Activated T-cell treated with anti-CD3 and anti-CD28 coated beads, Interleukin-2, amount 50 U/mL, for 4 hours (primary cell): ENCODE measurements at places on chromosomes 6 and 20. TPM values are rescaled to one million over a fixed set of nuclear protein-coding genes. Genes with fewer than 3 reads are reported as not detected.

- DNase-seq = no peak
Measured at GRCh38 chr20:57475388-57476083, 49.4 kb downstream of the CTCFL start.

GRCh38 chr20:62020935-62021701, 44.6 kb downstream of the TAF4 start:
- no peak for DNase-seq

- DNase-seq = no peak
Measured at GRCh38 chr6:159090530-159091480, 46.0 kb upstream of the TAGAP start.

DNA sequence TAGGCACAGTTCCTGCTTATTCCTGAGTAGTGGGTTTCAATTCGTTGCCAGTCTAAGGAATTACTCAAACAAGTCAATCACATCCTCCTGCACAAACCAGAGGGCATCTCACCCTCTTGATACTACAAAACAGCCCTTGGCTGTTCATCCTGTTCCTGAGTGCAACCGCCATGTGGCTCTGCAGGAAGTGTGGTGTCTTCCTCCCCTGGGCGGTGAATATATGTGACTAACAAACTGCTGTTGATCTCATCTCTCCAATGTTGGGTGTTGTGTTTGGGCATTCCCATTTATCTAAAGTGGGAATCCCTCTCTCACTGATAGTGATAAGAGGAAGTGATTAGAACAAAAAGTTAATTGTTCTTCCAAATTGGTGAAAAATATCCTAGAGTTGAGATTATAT, 163.0 kb downstream of the TBX18 start:
- DNase-seq = no peak

- no peak for DNase-seq
Measured at GRCh38 chr6:19841181-19841580, 4.0 kb downstream of the ID4 start.

The MYCT1 gene
- total RNA-seq = not detected

- DNase-seq = no peak
Measured at GRCh38 chr20:36367907-36368799, 62.0 kb downstream of the DLGAP4 start.

The DEF6 gene
- 63.0 TPM for total RNA-seq

The GINS1 gene
- 18.3 TPM for total RNA-seq

DNA sequence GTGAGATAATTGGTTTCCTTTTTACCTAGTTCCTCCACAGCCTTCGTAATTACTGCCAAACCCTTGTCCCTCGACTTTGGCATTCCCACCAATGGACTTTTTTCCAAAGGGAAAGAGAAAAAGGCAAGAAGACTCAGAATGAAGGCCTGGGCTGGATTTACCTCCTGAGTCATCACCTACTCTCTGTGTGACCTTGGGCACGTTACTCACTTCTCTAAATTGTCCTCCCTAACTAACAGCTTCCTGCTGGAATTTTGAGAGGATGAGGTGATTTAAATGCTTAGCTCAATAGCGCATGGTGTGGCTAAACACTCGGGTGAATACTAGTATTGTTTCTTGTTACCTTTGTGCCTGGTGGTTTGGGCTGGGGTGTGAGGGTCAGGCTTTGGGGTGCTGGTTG, 146.6 kb downstream of the DHX35 start:
- no peak for DNase-seq

DNA sequence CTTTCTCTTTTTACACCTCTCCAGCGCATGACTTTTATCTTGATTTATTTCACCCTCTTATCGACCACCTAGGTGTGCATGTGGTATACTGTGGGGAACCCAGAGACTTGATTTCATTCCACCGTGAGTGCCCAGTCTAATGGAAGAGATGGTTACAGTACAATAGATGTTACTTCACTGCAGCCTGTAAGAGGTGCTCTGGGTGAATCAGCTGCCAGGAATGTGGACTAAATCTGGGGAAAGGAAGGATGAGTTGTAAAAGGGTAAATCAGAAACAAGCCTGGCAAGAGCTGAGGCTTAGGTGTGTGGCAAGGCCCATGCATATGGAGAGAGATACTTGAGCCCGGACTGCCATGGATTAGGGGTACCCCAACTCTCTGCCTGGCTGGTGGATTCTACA, 7.4 kb downstream of the STK35 start:
- DNase-seq = no peak

GRCh38 chr20:23782366-23782983, 31.7 kb upstream of the CST1 start:
- no peak for DNase-seq

- DNase-seq = no peak
Measured at GRCh38 chr6:29633534-29633905, 537 bp upstream of the GABBR1 start.

The LSM14B gene
- total RNA-seq = 40.9 TPM

The GPLD1 gene
- 0.87 TPM for total RNA-seq

GRCh38 chr6:14795451-14795850, 450.4 kb upstream of the JARID2 start:
- no peak for DNase-seq

The CALHM5 gene
- total RNA-seq = not detected

- no peak for DNase-seq
Measured at GRCh38 chr6:122033564-122034181, 365.8 kb upstream of the HSF2 start.

The ZNF165 gene
- total RNA-seq = 2.1 TPM

DNA sequence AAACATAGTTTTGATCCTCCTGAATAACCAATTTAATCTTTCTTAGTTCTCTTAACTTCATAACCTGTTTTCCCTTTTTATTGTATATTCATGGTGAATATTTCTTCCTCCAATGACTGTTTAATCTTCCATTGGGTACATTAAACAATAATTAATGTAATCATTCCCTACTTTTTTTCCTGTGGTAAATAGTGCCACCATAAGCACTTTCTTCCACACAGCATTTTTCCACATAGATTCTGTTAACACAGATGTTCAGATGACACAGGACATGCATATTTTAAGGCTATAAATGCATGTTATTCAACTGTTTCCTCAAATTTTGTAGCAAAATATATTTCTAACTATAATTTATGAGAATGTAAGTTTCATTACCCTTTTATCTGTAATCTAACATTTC, 61.9 kb downstream of the CYP39A1 start:
- no peak for DNase-seq

DNA sequence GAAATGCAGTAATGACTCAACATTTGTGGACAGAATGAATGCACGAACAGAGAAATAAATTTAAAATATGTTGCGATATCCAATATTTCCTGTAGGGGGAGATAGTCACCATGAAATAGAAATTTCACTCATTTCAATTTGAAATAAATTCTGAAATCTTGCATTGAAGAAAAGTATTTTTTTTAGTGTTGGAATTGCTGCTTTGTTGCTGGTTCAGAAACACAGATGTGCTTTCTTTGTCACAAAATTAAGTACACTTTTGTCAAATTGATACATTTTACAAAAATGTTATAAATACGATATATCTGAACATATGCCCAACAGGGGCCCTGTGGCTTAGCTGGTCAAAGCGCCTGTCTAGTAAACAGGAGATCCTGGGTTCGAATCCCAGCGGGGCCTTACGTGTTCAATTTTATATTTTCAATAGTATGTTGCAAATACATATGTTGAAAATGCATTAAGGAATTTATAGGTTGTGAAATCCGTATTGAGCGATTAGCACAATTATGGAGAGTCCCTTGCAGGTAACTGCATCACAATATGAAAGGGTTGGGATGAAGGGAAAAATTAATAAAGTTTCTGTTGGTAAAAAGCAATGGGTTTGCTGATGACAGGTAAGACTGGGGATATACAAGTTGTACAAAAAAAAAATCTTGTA, 85.4 kb upstream of the PRSS16 start:
- no peak for DNase-seq

GRCh38 chr6:90790058-90790457, 203.2 kb upstream of the MAP3K7 start:
- DNase-seq = no peak

DNA sequence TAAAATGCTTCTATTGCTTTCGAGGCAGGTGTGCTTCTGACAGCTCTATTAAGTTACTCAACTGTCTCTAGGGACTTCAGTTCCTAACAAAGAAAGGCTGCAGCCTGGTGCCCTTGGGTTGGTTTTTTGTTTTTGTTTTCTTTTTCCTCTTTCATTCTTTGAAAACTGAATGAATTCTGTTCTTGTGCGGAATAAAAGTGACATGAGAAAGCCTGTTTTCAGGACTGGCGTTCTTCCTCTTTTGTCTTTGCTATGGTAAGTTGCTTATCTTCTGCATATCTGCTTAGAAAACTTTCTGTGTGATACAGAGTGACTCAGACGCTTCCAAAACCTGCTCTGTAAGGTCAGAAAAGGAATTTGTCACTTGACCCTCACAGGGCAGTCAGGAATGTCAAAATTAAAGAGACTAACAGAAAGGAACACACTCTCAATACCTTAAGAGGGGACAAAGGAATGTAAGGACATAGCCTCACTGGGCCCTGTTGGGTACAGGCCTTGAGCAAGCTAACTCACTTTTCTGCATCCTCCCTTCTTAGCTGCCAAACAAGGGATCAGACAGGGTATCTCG, 56.2 kb upstream of the NHSL1 start:
- no peak for DNase-seq

The LAMA4 gene
- total RNA-seq = not detected

- DNase-seq = no peak
Measured at GRCh38 chr6:163386329-163386908, 28.1 kb upstream of the QKI start.

DNA sequence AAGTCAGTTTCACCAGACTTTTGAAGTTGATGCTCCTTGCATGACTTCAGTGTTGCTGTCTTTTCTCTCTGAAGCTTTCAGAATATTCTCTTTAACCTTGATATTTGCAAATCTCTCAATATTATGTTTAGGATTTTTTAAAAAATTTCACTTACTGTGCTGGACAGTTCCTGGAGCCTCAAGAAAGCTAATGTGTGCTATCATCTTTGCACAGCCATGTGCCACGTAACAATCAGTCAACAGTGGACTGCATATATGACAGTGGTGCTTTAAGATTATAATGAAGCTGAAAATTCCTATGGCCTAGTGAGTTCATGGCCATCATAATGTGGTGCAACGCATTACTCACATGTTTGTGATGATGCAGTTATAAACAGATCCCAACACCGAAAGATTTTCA, 59.1 kb upstream of the OGFRL1 start:
- no peak for DNase-seq

The ZFP64 gene
- total RNA-seq = 11.3 TPM

GRCh38 chr6:53359843-53360092, 11.0 kb upstream of the ELOVL5 start:
- DNase-seq = no peak

DNA sequence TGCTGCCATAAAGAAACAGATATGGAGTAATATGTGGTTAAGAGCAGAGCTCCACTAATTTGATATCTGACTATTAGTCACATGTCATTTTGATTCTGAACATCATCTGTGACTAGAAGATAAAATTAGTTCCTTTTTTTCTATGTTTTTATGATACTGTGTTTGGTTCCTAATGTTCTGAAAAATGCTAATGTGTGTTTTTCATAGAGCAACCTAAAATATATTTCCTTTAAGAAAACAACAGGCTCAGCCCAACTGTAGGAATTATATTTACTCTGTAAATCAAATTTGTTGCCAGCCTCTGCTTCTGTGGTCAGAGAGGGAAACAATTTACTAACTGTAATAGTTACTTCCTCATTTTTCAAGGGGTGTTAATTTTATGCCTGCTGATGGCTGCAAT, 33.3 kb upstream of the TXLNB start:
- DNase-seq = no peak

DNA sequence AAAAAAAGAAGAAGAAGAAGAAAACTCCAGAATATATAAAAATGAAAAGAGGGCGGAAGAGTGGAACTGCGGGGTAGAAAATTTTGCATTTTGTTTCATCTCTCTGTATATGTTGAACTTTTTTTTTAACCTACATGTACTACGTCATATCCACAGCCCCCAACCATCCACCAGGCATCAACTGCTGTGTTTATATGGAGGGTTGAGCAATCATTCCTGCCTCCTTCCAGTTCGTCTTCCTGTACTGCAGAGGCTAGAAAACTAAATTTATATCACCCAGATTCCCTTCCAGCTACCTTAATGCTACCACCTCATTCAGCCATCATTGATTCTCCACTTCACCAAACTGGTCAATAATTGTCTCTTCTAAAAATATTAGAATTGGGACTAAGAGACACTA, 9.5 kb upstream of the SIGLEC1 start:
- no peak for DNase-seq

DNA sequence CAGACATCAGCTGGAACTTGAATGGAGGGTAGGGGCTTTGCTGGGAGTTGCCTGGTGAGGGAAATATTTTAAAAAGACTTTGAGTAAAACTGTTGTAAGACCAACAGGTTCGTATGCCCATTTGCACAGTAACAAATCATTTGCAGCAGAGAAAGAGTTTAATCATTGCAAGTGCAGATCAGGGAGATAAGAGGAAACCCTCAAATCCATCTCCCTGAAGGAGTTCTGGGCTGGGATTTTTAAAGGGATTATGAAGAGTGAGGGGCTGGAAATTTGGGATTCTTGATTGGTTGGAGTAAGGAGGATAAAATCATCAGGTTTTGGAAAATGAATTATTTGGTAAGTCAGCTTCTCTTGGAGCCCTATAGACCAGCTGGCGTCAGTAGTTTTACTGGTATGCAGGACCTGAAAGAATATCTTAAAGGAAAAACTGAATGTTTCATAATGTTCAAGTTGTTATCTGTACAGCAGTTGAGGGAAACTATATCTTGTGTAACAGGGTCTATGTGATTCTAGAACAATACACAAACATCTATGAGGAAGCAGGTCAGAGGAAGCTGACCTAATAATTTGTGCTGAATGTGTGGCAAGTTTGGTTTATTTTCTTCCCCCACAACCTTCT, 295.5 kb downstream of the PLCB1 start:
- DNase-seq = no peak

GRCh38 chr20:45017857-45018256, 51.5 kb downstream of the STK4 start:
- DNase-seq = no peak

DNA sequence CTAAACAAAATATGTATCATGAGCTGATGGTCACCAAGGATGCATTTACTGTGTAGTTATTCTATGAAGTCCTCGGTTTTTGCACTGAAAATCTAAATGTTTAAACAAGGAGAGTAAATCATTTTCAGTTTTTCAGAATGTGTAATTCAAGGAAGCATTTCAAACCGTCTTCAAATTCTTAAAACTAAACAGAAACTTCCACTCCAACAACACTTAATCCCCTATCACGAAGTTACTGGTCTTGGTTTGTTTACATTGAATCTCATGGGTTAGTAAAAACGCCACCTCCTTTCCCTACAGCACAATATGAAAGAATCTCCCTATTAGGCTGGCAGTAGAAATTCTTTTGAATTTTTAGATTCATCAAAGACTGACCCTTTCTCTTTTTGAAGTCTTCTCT, 192.9 kb downstream of the AIG1 start:
- DNase-seq = no peak

GRCh38 chr20:3797592-3798372, 1.7 kb downstream of the CDC25B start:
- no peak for DNase-seq

The ROMO1 gene
- 160 TPM for total RNA-seq
